ENCODE measurements at places on chromosomes 2 and 18.

GRCh38 chr2:69837533-69837932 is 8.1 kb downstream of the GMCL1 start:
- DNase-seq: no peak

- no peak for DNase-seq
Measured at GRCh38 chr2:158905784-158906183, 62.7 kb upstream of the TANC1 start.

GRCh38 chr2:223048519-223048918 is 3.5 kb upstream of the KCNE4 start:
- DNase-seq: no peak

DNA sequence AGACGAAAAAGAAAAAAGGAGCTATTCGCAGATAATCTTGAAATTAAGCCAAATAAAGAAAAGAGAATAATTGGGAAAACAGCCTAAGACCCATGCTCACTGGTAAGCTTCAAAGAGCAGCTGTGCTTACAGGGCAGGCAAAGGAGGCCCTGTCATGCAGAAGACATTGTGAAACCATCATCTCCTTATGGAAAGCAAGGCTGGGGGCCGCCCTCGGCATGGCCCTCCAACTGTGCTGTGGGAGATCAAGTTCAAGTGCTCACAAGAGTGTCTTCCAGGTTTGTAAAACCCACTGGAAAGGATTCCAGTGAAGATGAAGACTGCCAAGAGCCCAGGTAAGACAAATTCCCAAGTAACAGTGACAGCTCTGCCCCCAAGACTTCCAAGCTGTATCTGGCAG is 32.2 kb downstream of the ACVR1 start:
- DNase-seq: no peak

DNA sequence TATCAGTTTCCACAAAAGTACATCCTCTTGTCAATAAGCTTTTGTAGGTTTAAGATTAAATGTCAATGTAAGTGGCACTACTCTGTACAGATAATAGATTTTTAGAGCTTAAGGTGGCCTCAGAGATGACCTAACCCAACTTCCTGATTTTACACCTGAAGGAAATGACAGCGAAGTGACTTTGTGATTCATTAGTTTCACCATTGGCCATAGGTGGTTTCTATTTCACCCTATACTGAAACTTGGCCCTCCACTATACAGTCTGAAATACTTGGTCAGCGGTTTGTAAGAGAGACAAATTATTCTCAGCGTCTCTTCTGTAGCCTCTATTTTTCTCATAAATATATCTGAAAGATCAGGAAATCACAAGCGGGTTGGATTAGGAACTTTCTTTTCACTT is 330.4 kb upstream of the FAM98A start:
- no peak for DNase-seq

DNA sequence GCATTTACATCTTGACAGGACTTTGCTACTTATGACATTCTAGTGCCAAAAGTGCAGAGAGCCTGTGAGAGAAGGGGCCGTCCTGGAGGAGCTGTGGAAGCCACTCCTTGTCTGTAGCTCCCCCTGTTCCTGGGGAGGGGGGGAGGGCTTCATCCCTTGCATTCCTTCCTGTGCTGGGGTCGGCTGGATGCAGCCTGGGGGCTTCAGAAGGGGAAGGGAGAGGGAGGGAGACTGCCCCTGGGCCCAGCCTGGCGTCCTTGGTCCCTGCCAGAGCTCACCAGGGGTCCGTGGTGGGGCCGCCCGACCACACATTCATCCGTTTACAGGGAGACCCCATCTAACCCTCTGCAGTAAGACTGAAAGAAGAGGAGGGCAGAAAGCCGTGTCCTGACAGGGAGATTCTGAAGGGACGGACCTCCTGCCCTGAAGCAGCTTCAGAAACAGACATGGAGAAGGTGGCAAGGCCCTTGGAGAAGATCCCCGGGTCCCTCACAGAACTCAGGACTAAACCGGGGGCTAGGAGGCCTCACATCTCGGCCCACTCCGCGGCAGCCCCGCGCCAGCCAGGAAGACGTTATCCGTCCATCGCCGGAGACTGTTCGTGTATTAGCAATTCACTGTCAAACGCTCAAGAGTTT is 258.3 kb upstream of the SALL3 start:
- DNase-seq: no peak

DNA sequence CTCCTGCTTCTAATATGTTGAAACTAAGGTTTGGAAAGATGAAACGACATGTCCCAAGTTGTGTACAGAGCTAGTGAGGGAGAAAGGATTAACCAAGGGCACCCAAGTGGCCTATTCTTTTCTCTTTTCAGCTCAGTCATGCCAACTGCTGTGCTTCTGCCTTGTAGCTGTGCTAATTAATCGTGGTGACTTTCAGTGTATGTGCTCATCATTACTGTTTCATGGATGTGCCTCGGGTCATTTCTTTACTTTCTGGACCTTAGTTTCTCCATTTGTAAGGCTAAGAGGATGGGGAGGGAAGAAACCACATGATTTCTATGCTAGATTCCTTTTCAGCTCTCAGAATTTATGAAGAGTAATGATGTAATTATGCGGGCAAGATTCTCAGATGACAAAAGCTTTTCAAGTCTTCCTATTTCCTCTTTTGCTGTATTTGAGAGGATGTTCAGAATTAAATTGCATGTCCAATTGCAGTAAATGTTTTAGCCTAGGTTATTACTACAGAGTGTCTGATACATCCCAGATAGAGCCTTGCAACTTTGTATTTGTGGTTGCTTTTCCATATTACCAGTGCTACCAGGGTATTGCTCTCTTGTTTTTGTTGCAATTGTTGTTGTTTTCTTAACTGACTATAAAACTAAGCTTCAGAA is 621.2 kb downstream of the CNTNAP5 start:
- no peak for DNase-seq

DNA sequence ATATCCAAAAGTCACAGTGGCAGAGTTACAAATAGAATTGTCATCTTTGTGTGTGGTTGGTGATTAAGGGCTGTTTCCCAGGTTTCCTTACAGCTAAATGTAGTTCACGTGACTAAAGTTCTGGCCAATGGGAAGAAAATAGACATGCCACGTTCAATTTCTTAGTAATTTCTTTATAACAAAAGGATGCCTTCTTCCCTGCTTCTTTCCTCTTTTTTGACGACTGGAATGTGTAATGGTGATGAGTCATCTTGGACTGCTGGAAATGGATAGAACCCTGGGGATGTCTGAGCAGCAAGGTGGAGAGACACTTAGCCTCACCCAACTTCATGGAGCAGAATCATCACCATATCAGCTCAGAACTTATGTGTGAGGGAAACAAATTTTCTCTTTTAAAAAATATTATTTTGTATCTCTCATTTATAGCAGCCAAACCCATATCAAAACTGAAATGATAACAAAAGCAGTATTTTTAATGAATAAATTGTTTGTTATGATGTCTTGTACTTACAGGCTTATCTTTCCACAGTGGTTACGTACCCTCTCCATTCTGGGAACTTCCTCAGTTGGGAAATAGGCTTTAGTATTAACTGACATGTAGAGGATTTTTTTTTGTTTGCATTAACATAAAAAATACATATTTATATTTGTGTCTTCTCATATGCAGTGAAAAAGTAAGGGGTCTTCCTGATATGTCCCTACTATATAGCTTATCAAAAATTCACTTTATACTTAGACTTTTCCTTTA is 91.1 kb upstream of the CDH2 start:
- DNase-seq: peak; percentile 26

GRCh38 chr18:33839452-33840211 is 261.6 kb downstream of the ASXL3 start:
- no peak for DNase-seq

GRCh38 chr2:204089105-204089504 is 152.5 kb downstream of the ICOS start:
- no peak for DNase-seq

DNA sequence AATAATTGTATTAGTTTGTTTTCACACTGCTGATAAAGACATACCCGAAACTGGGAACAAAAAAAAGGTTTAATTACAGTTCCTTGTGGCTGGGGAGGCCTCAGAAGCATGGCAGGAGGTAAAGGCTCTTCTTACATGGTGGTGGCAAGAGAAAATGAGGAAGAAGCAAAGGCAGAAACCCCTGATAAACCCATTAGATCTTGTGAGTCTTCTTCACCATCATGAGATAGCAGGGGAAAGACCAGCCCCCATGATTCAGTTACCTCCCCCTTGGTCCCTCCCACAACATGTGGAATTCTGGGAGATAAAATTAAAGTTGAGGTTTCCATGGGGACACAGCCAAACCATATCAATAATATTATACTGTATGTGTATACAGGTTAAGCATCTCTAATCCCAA is 73.3 kb upstream of the CABLES1 start:
- no peak for DNase-seq

DNA sequence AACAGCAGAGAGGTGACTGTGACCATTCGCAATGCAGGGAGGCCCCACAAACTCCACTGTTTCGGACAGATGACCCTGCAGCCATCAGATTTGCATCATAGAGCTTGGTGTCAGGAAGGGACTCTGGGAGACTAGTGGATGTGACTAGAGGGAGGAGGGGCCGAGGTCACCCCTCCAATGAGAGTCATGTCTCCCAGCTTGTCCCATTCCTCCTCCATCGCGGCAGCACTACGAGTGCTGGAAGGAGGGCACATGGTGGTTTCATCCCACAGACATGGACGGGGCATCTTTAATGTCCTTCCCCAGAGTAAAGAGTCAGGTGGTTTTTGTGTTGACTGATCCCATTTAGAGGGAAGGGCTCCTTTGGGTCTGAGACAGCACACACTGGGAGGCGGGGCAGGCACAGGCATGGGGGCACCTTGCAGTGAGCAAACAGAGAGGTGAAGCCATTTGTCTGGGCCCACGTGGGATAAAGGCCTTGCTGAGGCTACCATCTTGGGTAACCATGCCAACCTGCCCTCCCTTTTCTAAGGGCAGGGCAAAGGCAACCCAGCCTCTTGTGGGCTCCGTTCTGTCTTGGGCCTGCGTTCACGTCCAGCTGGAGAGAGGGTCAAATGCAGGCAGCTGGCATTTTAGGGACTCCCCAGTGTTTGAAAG is 208.1 kb downstream of the ASB1 start:
- DNase-seq: no peak

- DNase-seq: no peak
Measured at GRCh38 chr18:75132931-75133525, 75.9 kb downstream of the PTGR3 start.

GRCh38 chr18:72965616-72966015 is 97.8 kb upstream of the NETO1 start:
- DNase-seq: no peak

DNA sequence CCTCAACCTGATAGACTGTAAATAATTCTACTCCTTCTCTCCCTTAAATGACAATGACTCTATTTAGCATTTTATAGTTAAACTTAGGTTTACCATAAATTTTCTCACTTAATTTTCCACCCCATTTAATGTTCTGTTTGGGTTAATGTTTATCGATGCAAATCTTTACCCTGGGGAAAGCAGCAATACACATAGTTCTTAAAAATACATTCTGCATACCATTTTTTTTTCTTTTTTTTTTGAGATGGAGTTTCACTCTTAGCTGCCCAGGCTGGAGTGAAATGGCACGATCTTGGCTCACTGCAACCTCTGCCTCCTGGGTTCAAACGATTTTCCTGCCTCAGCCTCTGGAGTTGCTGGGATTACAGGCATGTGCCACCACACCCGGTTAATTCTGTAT is 14.0 kb downstream of the STAM2 start:
- no peak for DNase-seq

- DNase-seq: no peak
Measured at GRCh38 chr2:107380912-107381311, 445.8 kb upstream of the RGPD4 start.

DNA sequence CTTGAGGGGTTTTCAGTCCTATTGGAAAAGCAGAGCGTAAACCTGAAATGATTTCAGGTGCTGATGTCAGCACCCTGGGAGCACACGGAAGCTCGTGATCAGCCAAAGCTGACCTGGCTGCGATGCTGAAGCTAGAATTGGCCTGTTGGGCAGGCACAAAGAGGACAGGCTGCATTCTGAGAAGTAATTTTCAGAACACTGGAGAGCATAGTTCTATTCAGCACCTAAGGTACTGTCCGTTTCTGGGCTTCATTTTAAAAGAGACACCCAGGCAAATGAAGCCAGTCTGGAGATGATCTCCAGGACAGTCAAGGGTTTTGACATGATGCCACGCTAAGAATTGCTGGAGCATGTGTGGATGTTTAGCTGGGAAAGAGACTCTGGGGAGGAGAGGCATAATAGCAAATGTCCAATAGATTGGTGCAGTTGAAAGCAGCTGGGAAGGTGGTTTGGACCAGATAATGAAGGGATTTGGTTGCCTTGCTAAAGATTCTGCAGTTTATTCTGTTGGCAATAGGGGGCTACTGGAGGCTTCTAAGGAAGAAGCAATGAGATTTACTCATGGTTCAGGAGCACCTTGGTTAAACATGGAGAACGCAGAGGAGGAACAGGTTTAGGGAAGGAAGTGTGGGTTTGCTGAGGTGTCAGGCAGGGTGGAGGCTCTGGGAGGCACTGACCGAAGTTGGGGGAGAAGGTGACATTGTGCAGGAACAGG is 86.6 kb downstream of the ACOXL start:
- DNase-seq: no peak

GRCh38 chr2:149622343-149622742 is 34.8 kb upstream of the MMADHC start:
- no peak for DNase-seq

GRCh38 chr18:77022556-77022955 is 110.0 kb downstream of the MBP start:
- DNase-seq: no peak

DNA sequence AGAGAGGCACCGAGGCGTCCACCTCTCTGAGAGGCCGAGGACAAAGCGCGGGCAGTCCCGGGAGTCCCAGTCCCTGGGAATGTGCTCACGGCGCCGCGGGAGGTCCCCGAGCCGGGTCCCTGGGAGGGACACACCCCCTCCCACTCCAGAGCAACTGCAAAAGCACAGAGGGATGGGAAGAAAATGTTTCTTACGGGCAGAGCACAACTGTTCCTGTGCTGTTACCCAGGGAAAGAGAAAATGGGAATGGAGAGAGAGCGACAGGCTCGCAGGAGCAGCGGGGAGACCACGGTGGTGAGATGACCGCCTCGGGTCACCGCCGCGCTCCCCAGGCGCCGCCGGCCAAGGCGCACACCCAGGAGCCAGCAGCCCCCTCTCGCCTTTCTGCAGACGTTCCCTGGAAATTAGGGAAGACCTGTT is 1.2 kb upstream of the BCL11A start:
- no peak for DNase-seq

All from HTR-8/SVneo (cell line).